ENCODE measurements at places on chromosomes 1 and 21.

DNA sequence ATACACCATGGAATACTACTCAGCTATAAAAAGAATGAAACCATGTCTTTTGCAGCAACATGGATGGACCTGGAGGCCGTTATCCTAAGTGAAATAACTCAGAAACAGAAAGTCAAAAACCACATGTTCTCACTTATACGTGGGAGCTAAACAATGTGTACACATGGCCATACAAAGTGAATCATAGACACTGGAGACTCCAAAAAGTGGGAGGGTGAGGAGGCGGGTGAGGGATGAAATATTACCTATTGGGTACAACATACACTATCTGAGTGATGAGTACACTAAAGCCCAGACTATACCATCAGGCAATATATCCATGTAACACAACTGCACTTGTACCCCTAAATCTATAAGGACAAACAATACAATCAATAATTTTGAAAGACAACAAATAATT is 39.5 kb upstream of the FAM20B start:
- DNase-seq = no peak

DNA sequence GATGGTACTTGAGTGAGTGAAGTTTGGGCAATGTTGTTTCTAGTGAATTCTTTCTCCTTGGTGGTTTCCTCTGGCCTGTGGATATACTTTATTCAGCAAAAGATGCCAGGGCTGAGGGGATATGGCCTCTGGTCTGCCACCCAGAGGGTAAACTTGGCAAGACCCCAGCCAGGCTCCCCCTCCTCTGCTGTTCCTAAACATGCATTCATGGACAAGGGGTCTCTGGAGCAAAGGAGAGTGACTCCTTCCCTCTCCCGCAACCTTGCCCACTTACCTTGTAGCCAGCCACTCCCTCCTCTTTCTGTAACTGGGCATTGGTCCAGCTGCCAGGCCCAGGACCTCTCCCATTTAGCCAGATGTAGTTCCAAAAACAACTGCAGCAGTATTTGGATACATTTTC is 43.8 kb downstream of the RUNX3 start:
- no peak for DNase-seq

DNA sequence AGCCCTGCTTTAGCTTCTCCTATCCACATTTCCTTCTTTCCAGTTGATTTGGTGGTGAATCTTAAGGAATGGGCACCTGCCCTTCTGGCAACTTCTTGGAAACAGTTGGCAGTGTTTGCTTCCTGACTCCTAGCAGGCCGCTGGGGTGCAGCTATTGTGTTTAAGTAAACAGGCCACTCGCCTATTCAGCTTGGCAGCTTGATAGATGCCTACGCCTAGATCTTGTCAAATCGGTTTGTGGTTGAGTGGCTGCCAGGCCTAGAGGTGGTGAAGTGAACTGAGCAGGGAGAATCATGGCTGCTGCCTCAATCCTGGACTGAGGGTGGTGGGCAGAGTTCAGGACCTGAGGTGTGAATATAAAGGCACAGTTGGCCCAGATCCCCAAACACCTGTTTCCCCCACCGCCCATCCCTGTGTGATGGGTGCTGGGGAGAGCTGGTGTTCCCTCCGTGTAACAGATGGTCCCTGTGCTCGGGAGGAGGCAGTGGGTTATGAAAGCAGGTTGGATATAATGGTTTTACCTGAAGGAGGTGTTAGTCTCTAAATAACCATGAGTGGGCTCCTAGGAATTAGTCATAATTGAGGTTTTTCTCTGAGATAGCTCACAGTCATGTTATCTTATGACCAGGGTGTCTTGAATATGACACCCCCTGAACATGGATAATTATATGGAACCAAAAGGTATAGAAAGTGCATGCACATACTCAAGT is 940 bp upstream of the PLA2G2C start:
- peak; percentile 38 for DNase-seq

- DNase-seq = no peak
These were observed 29.1 kb upstream of the TADA1 start for GRCh38 chr1:166905136-166905535.

DNA sequence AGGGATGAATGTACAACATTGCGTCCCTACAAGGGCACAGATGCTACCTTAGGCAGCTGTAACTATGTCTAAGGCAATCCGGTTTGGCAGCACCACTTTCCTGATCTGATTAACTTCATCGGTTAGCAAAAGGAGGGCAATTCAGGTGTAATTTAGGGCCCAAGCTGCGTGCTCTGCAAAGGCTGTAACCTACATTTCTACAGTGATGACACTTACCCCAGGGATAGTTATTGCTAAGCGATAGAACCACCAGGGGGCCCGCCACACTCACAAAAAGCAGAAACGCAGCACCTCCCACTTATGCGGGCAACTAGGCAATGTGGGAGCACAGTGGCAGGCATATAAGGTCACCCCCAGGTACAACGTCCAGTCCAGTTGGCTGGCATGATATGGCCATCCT is 113.5 kb downstream of the GDAP2 start:
- no peak for DNase-seq

DNA sequence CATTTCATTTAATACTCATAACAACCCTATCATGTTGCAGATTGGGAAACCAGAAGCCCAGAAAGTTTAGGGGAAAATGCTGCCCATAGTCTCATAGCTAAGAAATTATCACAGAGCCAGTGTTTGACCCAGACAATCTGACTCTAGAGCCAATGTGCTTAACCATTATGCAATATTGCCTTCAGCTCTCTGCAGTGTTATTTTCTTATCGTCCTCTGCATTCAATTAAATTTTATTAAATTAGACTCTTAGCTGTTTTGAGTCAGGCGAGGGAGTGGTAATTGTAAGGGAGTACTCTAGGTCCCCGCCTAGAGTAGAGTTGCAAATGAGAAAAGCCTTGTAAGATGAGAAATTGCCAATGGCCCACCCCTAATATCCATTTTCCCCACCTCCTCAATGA is 191.1 kb downstream of the TTLL7 start:
- DNase-seq = no peak

- DNase-seq = no peak
These were observed 15.9 kb upstream of the SKI start for GRCh38 chr1:2212274-2212531.

GRCh38 chr1:104855550-104855949 is 1105.9 kb downstream of the AMY1C start:
- no peak for DNase-seq
